ENCODE measurements at places on chromosomes 4 and X.

DNA sequence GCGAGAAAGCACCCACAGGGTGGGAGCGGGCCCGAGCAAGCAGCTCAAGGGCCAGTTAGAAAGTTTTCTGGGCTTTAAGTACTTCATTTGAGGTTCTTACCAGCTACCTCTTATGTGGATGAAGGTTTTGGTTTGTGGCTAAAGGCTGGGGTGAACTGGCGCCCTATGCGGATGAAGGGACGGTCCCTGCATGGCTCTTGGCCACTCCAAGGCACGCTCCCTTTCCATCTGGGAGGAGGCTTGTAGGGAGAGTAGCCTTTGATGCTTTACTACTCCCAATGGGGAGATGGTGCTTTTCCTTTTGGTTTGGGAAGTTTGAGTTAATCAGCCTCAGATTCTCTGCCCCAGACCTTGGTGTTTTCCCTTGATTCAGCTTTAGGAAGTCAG is 17.7 kb downstream of the MRFAP1 start:
- DNase-seq = no peak

- no peak for DNase-seq
Observed at GRCh38 chr4:113276464-113277170, 227.2 kb downstream of the ANK2 start.

- no peak for DNase-seq
Observed at GRCh38 chrX:87961471-87961870, 443.9 kb downstream of the KLHL4 start.

DNA sequence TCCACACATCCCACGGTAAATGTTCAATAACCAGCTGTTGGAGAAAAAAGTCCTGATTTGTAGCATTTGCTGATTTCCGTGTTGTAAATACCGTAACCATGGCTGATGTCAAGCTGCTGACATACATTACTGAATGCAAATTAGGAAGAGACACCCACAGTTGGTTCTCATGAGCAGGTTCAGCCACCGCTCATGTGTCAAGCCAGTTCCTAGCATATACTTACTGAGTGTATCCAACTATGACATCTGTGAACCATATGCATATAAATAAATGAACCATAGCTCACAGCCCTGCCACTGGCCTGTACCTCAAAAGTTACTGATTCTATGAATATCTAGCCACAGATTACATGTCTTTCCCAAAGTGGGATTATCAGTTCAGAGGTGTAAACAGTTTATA is 29.5 kb downstream of the FHDC1 start:
- no peak for DNase-seq

DNA sequence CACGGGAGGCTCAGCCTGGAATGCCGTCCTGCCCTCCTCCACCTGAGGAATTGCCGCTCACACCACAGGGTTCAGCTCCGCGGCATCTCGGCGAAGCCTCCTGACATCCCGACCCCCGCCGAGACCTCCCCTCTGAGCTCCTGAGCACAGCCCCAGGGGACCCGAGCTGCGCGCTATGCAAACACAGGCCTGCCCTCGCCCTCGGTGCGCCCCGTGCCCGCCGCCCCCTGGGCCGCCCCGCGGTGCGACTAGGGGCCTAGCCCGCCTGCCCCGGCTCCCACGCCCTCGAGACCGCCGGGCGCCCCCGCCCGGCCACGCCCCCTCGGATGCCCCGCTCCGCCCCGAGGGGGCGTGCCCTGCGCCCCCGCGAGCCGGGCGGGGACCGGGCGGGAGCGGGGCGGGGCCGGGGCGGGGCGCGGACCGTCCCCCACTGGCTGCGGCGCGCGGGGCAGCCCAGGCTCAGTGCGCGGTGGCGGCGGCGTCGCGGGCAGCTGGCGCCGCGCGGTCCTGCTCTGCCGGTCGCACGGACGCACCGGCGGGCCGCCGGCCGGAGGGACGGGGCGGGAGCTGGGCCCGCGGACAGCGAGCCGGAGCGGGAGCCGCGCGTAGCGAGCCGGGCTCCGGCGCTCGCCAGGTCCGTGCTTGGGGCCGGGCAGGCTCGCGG is at the start of gene FGFR3:
Gene FGFR3 (plus strand): TSS at position 462 of the 664 bp plus-strand sequence. CDS start 642 bp downstream, outside the sequence.
- peak; percentile 7 for DNase-seq

- no peak for DNase-seq
Observed at GRCh38 chr4:3649491-3649890, 116.7 kb upstream of the ADRA2C start.

DNA sequence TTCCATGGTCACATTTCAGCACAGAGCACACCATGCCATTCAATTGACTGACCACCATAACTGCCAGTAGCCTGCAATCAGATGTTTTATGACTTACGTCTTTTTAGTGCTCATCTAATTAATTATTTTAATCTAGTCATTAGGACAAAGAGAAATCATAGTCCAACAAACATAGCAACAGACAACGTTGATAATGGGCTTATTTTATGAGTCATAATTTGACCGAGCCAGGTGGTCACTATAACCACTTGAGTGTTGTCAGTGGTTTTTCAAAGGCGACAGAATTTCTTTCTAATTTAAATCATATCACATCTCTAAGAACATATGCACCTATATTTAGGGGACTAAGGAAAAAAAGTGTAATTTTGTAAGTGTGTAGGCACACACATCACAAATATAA is 1.9 kb downstream of the SEC24D start:
- no peak for DNase-seq

DNA sequence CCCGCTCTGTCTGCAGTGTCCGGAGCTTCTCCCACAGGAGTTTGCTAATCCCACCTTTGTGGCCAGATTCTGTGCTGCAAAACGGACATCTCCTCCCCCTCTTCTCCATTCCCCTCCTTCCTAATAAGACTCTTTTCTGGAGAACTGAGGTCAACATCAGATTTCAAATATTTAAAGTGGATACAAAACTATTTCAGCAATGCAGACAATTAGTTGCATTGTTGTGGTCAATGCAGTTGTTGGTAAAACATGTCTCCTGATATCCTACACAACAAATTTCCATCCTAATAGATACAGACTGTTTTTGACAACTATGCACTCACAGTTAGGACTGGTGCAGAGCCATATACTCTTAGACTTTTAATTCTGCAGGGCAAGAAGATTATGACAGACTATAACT is 5.1 kb upstream of the MCUB start:
- no peak for DNase-seq

GRCh38 chr4:53629296-53629695 is 38.0 kb upstream of the LNX1 start:
- no peak for DNase-seq

GRCh38 chr4:106365613-106366012 is 3.0 kb downstream of the GIMD1 start:
- DNase-seq = no peak

DNA sequence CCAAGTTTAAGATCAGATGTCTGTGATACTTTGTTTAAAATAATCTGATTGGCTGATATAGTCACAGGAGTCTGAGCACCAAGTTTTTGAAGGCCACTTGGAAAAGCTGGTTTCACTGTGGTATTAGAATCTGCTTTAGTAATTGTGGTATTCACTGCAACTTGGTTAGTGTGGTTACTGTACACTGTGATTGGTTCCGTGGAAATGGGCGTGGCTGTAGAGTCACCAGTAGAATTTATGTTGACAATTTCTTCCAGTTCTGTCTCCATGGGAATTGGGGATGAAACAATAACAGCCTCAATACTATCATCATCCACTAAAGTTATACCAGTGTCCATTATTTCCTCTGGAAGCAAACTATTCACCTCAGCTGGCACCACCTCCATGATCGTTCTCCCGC is 26.2 kb downstream of the LIN54 start:
- no peak for DNase-seq

DNA sequence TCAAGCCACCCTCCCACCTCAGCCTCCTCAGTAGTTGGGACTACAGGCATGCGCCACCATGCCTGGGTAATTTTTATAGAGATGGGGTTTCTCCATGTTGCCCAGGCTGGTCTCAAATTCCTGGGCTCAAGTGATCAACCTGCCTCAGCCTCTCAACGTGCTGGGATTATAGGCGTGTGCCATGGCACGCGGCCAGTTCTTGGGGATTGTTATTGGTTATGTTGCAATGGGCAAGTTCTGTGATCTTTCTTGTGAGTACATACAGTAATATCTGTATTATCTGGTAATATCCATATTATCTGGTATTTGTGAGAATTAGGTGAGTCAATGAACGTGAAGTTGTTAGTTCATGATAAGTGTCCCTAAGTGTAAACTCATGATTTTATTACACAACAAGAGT is 90.3 kb upstream of the TBL1X start:
- no peak for DNase-seq

DNA sequence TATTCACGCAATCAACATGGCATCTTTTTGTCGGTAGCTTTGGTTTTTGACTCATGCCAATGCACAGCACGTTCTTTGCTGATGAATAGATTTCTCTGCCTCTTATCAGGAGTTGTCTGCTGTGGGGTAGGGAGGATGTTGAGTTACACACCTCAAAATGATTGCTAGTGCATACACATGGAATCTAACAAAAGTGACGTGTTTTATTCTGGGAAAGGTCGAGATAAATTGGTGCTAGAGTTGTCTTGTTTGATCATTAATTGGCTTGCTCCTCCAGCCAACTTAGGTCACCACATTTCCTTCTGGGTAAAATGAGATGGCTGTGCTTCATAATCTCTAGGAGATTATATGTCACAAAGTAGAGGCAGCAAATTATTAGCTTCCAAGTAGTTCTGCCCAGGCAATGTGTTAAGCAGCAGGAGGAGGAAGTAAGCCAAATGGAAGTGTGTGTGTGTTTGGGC is 3.9 kb downstream of the RAB9A start:
- DNase-seq = no peak

- DNase-seq = no peak
Observed at GRCh38 chr4:78057600-78058550, 752 bp downstream of the FRAS1 start.

GRCh38 chrX:108736509-108737479 is at the start of gene IRS4:
Gene IRS4, minus strand, starts transcription at chrX:108736563.
- DNase-seq = no peak

DNA sequence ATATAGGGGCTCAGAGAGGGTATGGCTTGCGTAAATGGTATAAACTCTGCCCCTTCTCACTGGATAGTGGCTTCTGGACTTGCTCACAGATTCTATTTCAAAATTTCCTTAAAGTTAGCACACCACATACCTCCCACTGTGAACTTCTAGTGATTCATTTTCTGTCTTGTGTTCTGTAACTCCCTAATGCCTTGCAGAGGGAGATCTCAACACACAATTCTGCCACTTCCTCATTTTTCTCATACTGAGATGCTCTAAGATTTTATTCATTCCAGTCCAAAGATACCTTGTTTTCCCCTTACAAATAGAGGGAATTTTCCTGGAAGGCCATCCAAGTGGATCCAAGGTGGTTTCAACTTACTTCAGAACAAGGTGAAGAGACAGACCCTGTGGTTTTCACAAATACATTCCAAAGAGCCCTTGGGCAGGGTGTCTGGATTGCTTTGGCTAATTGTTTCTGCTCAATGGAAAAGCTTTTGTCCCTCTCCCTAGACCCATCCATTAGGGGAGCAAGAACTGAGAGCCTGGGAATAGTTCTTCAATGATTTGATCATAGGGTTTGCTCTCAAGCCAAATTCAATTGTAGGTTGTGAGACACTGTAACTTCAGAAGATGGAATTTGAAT is 52.1 kb upstream of the CAPN6 start:
- no peak for DNase-seq

- DNase-seq = no peak
Observed at GRCh38 chr4:151356510-151356909, 31.1 kb upstream of the SH3D19 start.

DNA sequence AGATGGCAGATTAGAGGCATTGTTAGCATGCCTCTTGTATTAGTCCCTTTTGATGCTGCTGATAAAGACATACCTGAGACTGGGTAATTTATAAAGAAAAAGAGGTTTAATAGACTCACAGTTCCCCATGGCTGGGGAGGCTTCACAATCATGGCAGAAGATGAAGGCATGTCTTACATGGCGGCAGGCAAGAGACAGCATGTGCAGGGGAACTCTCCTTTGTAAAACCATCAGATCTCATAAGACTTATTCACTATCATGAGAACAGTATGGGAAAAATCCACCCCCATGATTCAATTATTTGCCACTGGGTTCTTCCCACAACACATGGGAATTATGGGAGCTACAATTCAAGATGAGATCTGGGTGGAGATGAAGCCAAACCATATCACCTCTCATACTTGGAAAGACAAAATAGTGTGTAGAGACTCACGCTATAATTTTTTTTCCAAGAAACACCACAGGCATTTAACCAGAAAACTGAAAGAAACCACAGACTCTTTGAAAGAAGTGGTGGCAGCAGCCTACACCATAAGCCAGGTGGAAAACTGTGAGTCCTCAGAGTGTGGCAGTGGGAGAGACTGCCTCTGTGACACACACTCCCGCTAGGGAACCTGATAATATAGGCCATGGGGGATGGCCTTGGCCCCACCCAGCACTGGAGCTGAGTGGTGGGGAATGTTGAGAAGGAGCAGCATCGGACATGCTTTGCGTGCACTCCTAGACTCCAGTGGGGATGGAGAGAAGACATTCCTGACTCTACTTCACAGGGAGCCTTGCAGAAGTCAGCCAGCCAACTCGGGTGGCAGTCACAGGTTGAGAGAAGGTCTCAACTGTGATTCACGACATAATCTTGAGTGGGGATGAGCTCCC is 51.5 kb downstream of the SLC2A9 start:
- no peak for DNase-seq

DNA sequence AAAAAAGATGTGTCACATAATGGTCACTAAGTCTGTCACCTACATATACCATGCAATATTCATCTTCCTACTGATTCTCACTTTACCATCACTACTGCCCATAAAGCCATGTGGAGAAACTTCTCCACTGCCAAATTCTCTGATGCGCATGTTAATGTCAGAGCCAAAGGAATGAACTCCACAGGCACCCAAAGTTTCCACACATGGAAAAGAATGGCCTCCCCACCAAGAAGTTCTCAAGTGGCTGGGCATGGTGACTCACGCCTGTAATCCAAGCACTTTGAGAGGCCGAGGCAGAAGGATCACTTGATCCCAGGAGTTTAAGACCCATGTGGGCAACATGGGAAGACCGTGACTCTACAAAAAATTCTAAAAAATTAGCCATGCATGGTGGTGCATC is 43.8 kb upstream of the UGDH start:
- DNase-seq = no peak

DNA sequence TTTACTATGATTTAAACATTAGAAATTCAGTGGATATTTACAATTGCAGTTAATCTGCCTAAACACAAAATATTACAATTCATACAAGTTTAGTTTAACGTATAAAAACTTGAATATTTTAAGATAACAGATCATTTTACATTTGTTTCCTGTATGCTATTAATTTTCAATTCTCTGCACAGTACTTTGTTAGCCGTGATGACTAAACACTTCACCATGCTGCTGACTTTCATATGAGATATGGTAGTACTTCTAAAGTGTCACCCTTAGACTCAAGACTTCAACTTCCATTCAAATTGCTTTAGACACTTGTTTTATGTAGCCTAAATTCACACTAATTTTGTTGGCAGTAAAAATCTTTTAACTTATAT is 1646.4 kb upstream of the ADGRL3 start:
- no peak for DNase-seq

- DNase-seq = no peak
Observed at GRCh38 chr4:173651651-173652282, 121.7 kb upstream of the HAND2 start.

- no peak for DNase-seq
Observed at GRCh38 chr4:25638806-25639205, 16.8 kb upstream of the SLC34A2 start.

Data from activated T-helper 1 cell treated with Interleukin-2 at 50 U/mL for 16 hours (primary cell).